Left forelimb (tissue), 1 donor: ENCODE measurements at places on chromosomes 13 and 19.

GRCh38 chr19:49338023-49338677 lies 2.9 kb downstream of the CD37 start:
- peak; percentile 54 for DNase-seq

- DNase-seq: peak; percentile 90
Measured at GRCh38 chr19:53132141-53132991, at the start of gene ZNF415. Gene ZNF415, minus strand, starts transcription at chr19:53132910. Its CDS starts 10,234 bp downstream, at chr19:53122676.

GRCh38 chr19:9435279-9436268 lies at the start of gene ZNF266:
Gene ZNF266, minus strand, starts transcription at chr19:9435573. Its CDS starts 15,484 bp downstream, at chr19:9420089.
- peak; percentile 92 for DNase-seq

DNA sequence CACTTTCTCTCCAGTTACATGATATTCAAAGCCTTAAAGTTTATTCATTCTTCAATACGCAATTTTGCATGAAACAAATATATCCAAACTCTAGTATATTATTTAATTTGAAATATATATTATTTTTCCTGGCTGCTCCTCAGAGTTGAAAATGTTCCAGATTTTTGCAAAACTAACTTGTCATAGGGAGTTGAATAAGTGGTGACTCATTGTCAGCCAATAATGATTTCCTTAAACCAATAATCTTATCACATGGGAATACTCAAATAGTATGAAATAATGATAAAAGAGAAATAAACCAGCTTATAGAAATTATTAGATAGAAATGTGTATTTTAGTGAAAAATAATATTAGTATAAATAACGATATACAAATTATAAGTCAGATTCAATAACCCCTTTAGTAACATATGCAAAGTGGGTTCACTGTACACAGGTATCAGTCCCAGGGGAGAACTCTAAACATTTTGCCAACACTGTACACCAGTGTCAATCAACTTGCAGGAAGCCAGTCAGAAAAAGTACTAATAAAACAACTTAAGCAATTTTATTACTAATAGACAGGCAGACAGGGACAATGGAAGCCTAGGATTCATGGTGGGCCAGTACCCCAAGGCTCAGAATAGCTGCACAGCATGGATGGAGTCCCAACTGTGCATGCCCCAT lies 222.6 kb upstream of the KLHL1 start:
- no peak for DNase-seq

DNA sequence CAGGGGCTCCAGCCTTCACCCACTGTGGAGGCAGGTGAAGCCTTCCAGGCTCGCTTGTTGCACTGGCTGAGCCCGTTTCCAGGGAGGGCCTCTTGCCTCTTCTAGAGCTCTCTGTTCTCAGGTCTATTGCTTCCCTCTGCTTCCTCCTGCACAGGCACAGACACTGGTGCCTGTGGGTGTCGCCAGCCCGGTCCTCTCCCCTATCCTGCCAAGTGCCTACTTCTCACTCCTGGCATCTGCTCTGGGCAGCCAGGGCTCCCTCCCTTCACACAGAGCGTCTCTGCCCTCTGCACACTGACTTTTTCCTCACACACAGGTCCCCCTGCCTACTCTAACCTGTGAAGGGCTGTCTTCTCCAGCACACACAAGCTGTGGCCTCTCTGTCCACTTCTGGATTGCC lies 60.3 kb downstream of the SLC7A9 start:
- DNase-seq: no peak

DNA sequence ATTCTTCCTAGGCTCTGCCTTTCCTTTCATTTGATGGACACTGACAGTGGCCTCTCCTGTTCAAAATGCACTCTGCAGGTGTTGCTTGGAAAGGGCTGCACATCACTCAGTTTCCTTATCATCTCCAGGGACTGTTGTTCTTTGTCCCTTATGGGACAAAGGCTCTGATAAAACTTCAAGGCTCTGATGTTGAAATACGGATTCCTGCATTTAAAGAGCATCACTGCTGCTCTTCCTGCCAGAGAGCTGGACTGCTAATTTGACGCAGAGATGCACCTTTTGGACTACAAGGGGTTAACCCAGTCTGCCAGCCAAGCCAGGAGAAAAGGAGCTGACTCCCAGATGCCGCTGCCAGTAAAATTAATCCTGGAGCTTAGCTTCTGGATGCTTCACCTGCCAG lies 952.1 kb downstream of the DIAPH3 start:
- DNase-seq: no peak

DNA sequence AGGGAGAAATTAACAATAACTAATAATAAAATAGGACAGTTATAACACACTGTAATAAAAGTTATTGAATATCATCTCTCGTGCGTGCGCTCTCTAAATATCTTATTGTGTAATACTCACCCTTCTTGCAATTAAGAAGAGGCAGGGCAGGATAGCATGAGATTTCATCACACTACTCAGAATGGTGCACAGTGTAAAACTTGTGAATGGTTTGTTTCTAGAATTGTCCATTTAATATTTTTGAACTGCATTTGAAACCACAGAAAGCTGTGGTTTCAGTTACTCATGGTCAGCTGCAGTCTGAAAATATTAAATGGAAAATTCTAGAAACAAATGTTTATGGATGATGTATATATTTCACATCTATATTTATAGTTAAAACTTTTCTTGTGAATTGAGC lies 161.1 kb downstream of the DCT start:
- DNase-seq: no peak

- no peak for DNase-seq
Measured at GRCh38 chr19:51511353-51511752, 9.8 kb upstream of the SIGLEC12 start.
